ENCODE measurements at places on chromosomes 1 and 21. TPM values are rescaled to one million over a fixed set of nuclear protein-coding genes. Genes with fewer than 3 reads are reported as not detected.

DNA sequence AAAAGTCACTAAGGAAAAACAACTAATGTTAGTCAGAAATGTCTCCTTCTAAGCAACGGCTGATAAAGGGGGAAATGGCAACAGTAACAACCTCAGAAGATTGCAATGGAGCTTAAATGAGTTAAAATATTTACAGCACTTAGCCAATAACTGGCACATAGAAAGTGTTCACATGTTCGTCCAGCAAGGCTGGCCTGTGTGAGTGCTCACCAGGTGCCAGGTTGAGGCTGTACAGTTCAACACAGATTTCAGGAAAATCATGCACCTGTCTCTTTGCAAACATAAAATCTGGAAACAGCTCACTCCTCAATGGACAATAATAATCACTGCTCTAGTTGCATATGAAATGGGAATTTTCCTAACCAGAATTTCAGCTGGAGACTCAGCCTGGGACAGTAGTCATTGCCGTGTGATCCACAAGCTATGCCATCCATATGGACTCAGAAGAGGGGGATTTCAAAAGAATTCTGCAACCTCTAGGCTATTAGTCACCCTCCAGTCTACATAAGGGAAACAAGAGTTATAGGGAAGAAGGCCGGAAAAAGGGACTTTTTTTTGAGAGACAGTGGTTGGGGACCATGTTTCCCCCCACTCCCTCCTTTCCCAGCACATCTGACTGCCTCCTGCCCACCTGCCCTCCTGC lies 68.6 kb downstream of the SYDE2 start:
- no peak overlapping the region for H3K4me3 ChIP-seq
- H3K36me3 ChIP-seq = no peaks in the 10 kb centered on the region
- H3K27me3 ChIP-seq = no peaks in the 10 kb centered on the region
- no peaks in the 10 kb centered on the region for H3K4me1 ChIP-seq
- DNase-seq = peak; percentile 20

The ELOA gene
- total RNA-seq = 69.1 TPM

- H3K27me3 ChIP-seq = peaks cover 23% of the 10 kb centered on the region
- no peaks in the 10 kb centered on the region for H3K36me3 ChIP-seq
- DNase-seq = no peak
- no peak overlapping the region for H3K27ac ChIP-seq
- no peak overlapping the region for H3K4me3 ChIP-seq
- H3K4me1 ChIP-seq = peaks cover 8% of the 10 kb centered on the region
These were observed 80.3 kb downstream of the TENT5C start for GRCh38 chr1:117685936-117686806.

The MIS18A gene
- total RNA-seq = 14.0 TPM

GRCh38 chr1:25692560-25692959 lies 76.0 kb downstream of the MAN1C1 start:
- peaks cover 13% of the 10 kb centered on the region for H3K4me1 ChIP-seq
- H3K27me3 ChIP-seq = peaks cover 8% of the 10 kb centered on the region
- no peaks in the 10 kb centered on the region for H3K36me3 ChIP-seq
- H3K4me3 ChIP-seq = no peak overlapping the region
- no peak for DNase-seq

- H3K4me3 ChIP-seq = no peak overlapping the region
- no peaks in the 10 kb centered on the region for H3K4me1 ChIP-seq
- no peaks in the 10 kb centered on the region for H3K36me3 ChIP-seq
- H3K27ac ChIP-seq = no peak overlapping the region
- no peak for DNase-seq
These were observed 115.1 kb downstream of the RABGAP1L start for GRCh38 chr1:174274452-174274851.

The S100A7 gene
- total RNA-seq = not detected

Data from MCF 10A (cell line).